ENCODE measurements at places on chromosomes 7 and 10. TPM values are rescaled to one million over a fixed set of nuclear protein-coding genes. Genes with fewer than 3 reads are reported as not detected.
A peak's percentile ranks its signal among the peaks of the same experiment; 100 is the strongest.

The CYP3A5 gene
- 5.7 TPM for total RNA-seq

The TUBB8 gene
- total RNA-seq: not detected

The AZGP1 gene
- total RNA-seq: 40.3 TPM

The VAX1 gene
- total RNA-seq: not detected

The ZNF804B gene
- not detected for total RNA-seq

The NKX1-2 gene
- total RNA-seq: not detected

The SNX13 gene
- 49.4 TPM for total RNA-seq

The PRKG1 gene
- total RNA-seq: 22.9 TPM

The GHRHR gene
- not detected for total RNA-seq

GRCh38 chr7:134176037-134176350, 48.9 kb downstream of the LRGUK start:
- no peak for DNase-seq
- no peaks in the 10 kb centered on the region for H3K27me3 ChIP-seq
- no peak overlapping the region for H3K27ac ChIP-seq
- no peaks in the 10 kb centered on the region for H3K36me3 ChIP-seq
- H3K4me1 ChIP-seq: no peaks in the 10 kb centered on the region
- no peak overlapping the region for H3K4me3 ChIP-seq

DNA sequence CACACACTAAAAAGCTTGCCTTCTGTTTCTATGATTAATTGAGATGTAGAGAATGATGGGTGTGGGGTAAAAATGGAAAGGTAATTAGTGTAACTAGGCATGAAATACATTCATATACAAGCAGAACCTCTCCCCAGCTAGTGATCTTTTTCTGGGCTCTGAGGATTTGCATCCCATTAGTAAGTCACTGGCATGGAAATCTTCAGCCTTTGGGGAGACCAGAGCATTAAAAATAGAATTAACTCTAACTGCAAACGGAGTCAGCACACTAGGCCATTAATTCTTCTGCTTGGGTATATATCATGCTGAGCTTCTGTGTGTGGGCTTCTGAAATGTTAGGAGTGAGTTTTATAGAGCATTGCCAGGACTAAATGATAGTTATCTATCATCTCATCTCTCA, 128.9 kb downstream of the HDAC9 start:
- no peak overlapping the region for H3K4me3 ChIP-seq
- no peak for DNase-seq
- no peak overlapping the region for H3K27ac ChIP-seq
- no peaks in the 10 kb centered on the region for H3K4me1 ChIP-seq
- no peaks in the 10 kb centered on the region for H3K27me3 ChIP-seq

GRCh38 chr10:112376396-112376790, 2.5 kb downstream of the ACSL5 start:
- H3K27ac ChIP-seq: peak overlapping the region; percentile 93
- peak overlapping the region; percentile 70 for H3K4me3 ChIP-seq
- no peak for DNase-seq
- no peaks in the 10 kb centered on the region for H3K27me3 ChIP-seq
- H3K36me3 ChIP-seq: no peaks in the 10 kb centered on the region
- peaks cover 11% of the 10 kb centered on the region for H3K4me1 ChIP-seq

- H3K4me3 ChIP-seq: no peak overlapping the region
- H3K4me1 ChIP-seq: no peaks in the 10 kb centered on the region
- H3K36me3 ChIP-seq: no peaks in the 10 kb centered on the region
- DNase-seq: no peak
- no peaks in the 10 kb centered on the region for H3K27me3 ChIP-seq
These were observed 99.6 kb upstream of the NPS start for GRCh38 chr10:127449490-127449889.

GRCh38 chr7:24754906-24755506, 2.3 kb downstream of the GSDME start:
- H3K27ac ChIP-seq: no peak overlapping the region
- DNase-seq: no peak
- no peaks in the 10 kb centered on the region for H3K36me3 ChIP-seq
- peaks cover 50% of the 10 kb centered on the region for H3K27me3 ChIP-seq
- no peaks in the 10 kb centered on the region for H3K4me1 ChIP-seq
- no peak overlapping the region for H3K4me3 ChIP-seq

GRCh38 chr10:123886292-123886691, 5.3 kb downstream of the CPXM2 start:
- H3K27ac ChIP-seq: no peak overlapping the region
- DNase-seq: no peak
- peaks cover 20% of the 10 kb centered on the region for H3K27me3 ChIP-seq
- H3K4me1 ChIP-seq: no peaks in the 10 kb centered on the region

DNA sequence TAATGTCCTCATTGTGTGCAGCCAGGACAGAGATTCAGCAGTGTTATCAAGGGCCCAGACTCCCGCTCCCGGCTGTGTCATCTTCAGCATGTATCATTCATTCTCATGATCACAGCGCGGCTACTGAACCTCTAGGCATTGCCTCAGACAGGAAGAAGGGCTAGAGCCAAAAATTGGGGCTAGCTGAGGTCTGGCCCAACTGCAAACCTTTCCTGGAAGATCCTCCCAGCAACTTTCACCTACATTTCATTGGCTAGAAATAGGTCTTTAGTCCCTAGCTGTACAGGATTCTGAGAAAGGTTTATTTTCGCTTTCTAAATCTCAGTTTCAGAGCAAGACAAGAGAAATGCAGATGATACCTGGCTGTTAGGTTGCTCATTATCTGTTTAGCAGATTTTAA, 81.9 kb downstream of the CREM start:
- no peaks in the 10 kb centered on the region for H3K27me3 ChIP-seq
- H3K4me1 ChIP-seq: no peaks in the 10 kb centered on the region
- DNase-seq: no peak

DNA sequence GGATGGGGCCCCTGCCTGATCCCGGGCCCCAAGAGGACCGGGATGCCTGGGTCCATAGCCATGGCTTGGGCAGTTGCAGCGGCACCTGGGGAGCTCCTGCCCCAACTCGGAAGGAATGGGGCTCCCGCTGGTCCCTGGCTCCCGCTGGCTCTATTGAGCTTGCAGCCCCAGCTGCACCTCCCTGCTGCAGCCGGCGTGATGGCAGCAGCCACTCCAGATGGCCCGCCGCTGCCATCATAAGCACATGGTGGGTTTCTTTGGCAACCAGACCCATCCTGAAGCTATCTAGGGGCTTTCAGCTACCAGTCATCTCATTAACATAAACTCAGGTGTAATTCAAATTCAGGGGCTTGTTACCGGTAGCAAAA, 11.1 kb upstream of the DNMBP start:
- DNase-seq: no peak
- H3K27ac ChIP-seq: no peak overlapping the region
- no peak overlapping the region for H3K4me3 ChIP-seq
- H3K36me3 ChIP-seq: no peaks in the 10 kb centered on the region
- H3K4me1 ChIP-seq: no peaks in the 10 kb centered on the region
- peaks cover 10% of the 10 kb centered on the region for H3K27me3 ChIP-seq

DNA sequence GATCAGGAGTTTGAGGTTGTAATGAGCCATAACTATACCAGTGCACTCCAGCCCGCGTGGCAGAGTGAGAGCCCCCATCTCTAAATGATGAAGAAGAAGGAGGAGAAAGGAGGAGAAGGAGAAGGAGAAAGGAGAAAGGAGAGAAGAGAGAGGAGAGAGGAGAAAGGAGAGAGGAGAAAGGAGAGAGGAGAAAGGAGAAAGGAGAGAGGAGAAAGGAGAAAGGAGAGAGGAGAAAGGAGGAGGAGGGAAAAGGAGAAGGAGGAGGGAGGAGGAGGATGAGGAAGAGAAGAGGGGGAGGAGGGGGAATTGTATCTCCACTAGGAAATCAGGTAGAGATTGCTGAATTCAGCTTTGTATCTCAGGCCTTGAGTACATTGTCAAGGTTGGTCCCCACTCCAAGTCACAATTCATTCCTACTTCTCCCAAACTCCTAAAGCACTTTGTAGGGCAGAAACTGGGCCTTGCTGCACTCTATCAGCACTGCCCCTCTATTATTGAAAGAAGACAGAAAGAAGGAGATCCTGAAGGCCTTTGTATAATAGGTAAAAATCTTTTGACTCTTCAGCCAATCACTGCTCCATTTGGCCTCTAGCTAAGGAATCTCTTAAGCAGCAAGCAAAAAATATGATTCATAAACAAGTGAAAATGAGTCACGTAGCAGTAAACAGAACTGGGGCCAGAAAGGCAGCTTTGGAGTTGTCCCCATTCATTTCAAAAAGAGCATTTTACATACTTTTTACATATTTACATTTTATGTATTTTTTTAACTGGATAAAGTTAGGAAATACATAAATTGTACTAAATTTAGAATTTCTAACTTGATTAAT, 178.0 kb downstream of the IMMP2L start:
- no peak overlapping the region for H3K4me3 ChIP-seq
- no peaks in the 10 kb centered on the region for H3K36me3 ChIP-seq
- H3K4me1 ChIP-seq: no peaks in the 10 kb centered on the region
- no peak overlapping the region for H3K27ac ChIP-seq
- DNase-seq: no peak

DNA sequence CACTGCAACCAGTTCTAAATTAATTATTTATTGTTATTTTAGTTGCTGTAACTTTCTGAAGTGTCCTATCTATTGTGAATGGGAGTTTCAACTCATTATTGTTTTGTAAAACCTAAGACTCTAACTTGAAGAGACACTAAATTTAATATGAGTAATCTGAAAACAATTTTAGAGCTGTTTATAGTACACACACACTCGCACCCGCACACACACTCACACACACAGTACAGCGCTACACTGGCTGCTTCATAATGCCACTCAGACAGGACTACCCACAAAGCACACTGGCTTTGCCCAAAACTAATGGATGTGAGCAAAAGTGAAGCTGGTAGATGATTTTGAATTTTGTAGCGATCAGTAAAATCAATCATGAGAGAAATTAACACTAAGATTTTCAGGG, 238.9 kb upstream of the ETV1 start:
- no peak overlapping the region for H3K27ac ChIP-seq
- no peak overlapping the region for H3K4me3 ChIP-seq
- DNase-seq: no peak
- no peaks in the 10 kb centered on the region for H3K36me3 ChIP-seq
- H3K4me1 ChIP-seq: no peaks in the 10 kb centered on the region

- no peak for DNase-seq
- H3K4me3 ChIP-seq: no peak overlapping the region
- no peaks in the 10 kb centered on the region for H3K36me3 ChIP-seq
- no peaks in the 10 kb centered on the region for H3K4me1 ChIP-seq
- no peaks in the 10 kb centered on the region for H3K27me3 ChIP-seq
These were observed 222.0 kb downstream of the LHFPL3 start for GRCh38 chr7:104550362-104550761.

DNA sequence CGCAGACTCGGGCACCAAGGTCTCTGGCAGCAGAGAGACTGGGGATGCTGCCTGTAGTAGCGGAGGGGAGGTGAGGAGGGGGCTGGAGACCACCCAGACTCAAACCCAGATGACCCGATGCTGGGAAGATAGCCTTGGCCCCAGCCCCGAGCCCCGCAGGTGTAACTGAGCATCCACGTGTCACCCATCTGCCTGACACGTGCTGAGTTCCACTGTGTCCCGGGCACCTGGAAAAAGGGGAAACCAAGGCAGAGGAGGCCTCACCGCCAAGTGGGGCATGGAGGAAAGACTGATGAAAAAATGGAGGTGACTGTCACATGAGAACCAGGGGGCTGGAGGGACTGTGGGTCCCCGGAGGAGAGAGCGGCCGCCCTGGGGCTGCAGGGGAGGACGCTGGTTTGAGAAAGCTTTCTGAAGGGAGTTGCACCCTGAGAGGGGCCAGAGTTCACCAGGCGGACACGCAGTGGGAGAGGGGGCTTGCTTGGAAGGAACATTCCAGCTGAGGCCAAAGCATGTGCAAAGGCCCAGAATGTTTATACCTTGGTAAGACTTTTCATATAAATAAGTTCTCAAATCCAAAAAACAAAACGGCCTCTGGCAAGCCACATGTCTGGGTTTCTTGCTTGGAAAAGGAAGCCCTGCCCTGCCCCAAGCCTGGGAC, 27.4 kb upstream of the ELN start:
- no peaks in the 10 kb centered on the region for H3K36me3 ChIP-seq
- peaks cover 18% of the 10 kb centered on the region for H3K4me1 ChIP-seq
- H3K27ac ChIP-seq: no peak overlapping the region
- no peak overlapping the region for H3K4me3 ChIP-seq

GRCh38 chr10:95241533-95241932, 47.5 kb downstream of the ACSM6 start:
- no peaks in the 10 kb centered on the region for H3K4me1 ChIP-seq
- no peak overlapping the region for H3K27ac ChIP-seq
- H3K27me3 ChIP-seq: no peaks in the 10 kb centered on the region
- H3K4me3 ChIP-seq: no peak overlapping the region

DNA sequence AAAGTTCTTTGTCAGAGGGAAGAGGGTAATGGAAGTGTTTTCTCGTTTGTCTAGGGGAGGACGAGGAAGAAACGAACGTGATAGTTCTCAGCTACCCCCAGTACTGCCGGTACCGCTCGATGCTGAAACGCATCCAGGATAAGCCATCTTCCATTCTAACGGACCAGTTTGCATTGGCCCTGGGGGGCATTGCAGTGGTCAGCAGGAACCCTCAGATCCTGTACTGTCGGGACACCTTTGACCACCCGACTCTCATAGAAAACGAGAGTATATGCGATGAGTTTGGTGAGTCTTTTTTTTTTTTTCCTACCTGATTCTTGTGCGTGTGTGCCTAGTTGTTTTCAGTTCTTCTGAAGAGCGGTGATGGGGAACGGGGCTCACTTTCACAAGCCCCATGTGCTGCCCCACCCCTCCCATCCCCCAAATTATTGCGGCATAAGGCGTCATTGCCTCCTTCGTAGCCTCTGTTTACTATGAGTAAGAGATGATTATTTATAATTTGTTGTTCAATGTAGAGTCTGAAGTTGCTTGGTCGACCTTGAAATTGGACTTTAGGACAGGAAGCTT, 98.6 kb downstream of the ARID5B start:
- H3K4me1 ChIP-seq: no peaks in the 10 kb centered on the region
- no peaks in the 10 kb centered on the region for H3K27me3 ChIP-seq
- no peak overlapping the region for H3K4me3 ChIP-seq
- H3K36me3 ChIP-seq: no peaks in the 10 kb centered on the region

- H3K36me3 ChIP-seq: no peaks in the 10 kb centered on the region
- no peaks in the 10 kb centered on the region for H3K4me1 ChIP-seq
- H3K27me3 ChIP-seq: peaks cover 29% of the 10 kb centered on the region
- H3K4me3 ChIP-seq: no peak overlapping the region
- DNase-seq: peak; percentile 18
These were observed 12.8 kb upstream of the DNAAF5 start for GRCh38 chr7:713488-714230.

DNA sequence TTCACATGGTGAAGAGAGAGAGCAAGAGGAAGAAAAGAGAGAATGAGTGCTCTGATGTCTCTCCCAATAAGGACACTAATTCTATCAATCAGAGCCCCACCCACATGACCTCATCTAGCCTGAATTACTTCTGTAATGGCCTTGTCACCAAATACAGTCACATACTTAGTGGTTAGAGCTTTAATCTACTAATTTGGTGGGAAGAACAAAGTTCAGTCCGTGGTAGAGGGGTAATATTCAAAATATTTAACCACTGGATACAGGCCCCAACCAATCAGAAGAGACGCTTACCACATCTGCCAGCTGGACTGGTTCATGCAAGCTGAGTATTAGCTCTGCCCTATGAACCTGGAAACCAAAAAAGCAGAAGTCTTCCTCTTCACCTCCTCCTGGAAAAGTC, 336.3 kb upstream of the NFE2L3 start:
- H3K4me3 ChIP-seq: no peak overlapping the region
- H3K27ac ChIP-seq: no peak overlapping the region
